ENCODE measurements at places on chromosomes 12 and 14. TPM values are rescaled to one million over a fixed set of nuclear protein-coding genes. Genes with fewer than 3 reads are reported as not detected.

GRCh38 chr14:65286443-65286842 lies 126.1 kb upstream of the FUT8 start:
- no peaks in the 10 kb centered on the region for H3K36me3 ChIP-seq
- H3K27ac ChIP-seq = no peak overlapping the region
- no peak overlapping the region for H3K4me3 ChIP-seq
- H3K4me1 ChIP-seq = no peaks in the 10 kb centered on the region
- no peak for DNase-seq
- no peaks in the 10 kb centered on the region for H3K27me3 ChIP-seq

DNA sequence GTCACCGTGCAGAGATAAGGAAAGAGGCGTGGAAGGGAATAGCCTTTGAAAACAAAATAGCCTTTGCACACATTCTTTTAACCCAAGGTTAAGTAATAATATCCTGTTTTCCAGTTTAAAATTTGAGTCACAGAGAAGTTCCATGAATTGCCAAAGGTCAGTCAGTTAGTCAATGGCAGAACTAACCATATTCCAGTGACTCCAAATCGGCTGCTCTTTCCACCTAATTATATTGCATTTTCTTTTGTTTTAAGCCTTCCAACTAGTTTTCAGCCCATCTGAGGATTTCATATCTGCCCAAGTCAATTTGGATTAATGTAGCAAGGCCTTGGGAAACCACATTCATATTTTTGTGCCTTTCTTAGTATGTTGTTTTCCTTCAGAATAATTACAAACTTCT lies 373.0 kb downstream of the CCDC91 start:
- no peak overlapping the region for H3K4me3 ChIP-seq
- H3K4me1 ChIP-seq = no peaks in the 10 kb centered on the region
- DNase-seq = no peak

PIWIL1 gene
- not detected for total RNA-seq

- DNase-seq = no peak
- no peak overlapping the region for H3K4me3 ChIP-seq
- H3K4me1 ChIP-seq = peaks cover 15% of the 10 kb centered on the region
- no peaks in the 10 kb centered on the region for H3K27me3 ChIP-seq
- H3K27ac ChIP-seq = no peak overlapping the region
- H3K36me3 ChIP-seq = no peaks in the 10 kb centered on the region
Measured at GRCh38 chr14:38366374-38366773, 110.5 kb upstream of the CLEC14A start.

DNA sequence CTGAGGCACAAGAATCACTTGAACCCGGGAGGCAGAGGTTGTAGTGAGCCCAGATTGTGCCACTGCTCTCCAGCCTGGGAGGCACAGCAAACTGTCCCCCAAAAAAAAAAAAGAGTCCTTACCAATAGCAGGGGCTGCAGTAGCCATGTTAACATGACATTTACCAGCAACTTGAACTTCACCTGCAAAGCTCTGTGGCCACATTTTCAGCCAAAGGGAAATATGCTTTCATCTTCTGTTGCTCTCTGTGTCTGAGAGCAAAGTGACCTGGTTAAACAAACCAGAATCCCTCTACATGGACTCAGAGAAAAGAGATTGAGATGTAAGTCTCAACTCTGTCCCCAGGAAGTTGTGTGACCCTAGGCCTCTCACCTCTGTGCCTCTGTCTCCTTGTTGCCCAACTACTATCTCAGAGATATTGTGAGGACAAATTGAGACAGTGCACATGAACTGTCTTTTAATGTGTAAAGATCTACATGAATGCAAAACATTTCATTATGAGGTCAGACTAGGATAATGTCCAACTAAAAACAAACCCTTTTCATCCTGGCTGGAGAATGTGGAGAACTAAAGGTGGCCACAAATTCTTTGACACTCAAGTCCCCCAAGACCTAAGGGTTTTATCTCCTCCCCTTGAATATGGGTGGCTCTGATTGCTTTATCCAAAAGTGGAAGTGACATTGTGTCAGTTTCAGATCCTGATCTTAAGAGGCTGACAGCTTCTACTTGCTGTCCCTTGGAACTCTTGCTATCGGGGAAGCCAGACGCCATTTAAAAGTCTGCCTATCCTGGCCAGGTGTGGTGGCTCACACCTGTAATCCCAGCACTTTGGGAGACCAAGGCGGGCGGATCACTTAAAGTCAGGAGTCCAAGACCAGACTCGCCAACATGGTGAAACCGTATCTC lies 24.7 kb upstream of the P2RX4 start:
- DNase-seq = no peak
- H3K4me1 ChIP-seq = no peaks in the 10 kb centered on the region
- H3K4me3 ChIP-seq = no peak overlapping the region
- H3K36me3 ChIP-seq = no peaks in the 10 kb centered on the region

DNA sequence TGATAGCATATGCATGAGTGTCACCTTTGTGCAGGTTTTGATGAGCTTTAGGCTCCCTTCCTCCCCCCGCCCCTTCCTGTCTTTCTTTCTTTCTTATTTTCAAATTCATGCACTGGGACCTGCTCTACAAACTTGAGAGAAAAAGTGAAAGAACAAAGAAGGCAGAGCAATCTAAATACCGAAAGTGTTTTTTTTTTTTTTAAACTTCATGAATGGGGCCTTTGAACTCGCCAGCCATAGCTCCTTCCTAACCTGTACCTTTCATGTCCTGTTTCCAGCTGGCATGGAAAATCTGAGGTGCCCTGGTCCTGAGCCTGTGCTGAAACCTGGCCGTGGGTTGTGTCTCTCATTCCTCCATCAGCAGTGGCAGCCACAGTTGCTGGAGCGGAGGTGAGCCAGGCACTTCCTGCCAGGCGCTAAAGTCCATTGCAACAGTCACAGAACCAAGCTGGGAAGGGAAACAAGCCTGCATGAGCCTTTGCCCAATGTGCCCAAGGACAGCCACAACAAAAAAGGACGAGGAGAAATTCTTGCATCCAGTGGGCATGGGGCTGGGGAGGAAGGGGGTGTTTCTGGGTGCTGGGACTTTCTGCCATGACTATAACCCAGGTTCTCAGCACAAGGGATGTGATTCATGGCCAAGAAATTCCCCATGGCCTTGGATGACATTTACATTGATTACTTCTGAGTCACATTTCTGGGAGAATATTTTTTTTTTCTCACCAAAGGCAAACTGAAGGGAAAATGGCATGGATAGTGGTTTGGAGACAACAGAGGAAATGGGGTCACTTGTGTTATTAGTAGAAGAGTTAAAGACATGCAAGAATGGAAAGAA lies 102.7 kb downstream of the TMEM30B start:
- H3K36me3 ChIP-seq = no peaks in the 10 kb centered on the region
- H3K4me3 ChIP-seq = no peak overlapping the region
- H3K27ac ChIP-seq = peak overlapping the region; percentile 55
- DNase-seq = peak; percentile 22
- H3K4me1 ChIP-seq = peaks cover 11% of the 10 kb centered on the region

Measured in psoas muscle (tissue), 8 donors.